ENCODE measurements at places on chromosomes 11 and 22.

DNA sequence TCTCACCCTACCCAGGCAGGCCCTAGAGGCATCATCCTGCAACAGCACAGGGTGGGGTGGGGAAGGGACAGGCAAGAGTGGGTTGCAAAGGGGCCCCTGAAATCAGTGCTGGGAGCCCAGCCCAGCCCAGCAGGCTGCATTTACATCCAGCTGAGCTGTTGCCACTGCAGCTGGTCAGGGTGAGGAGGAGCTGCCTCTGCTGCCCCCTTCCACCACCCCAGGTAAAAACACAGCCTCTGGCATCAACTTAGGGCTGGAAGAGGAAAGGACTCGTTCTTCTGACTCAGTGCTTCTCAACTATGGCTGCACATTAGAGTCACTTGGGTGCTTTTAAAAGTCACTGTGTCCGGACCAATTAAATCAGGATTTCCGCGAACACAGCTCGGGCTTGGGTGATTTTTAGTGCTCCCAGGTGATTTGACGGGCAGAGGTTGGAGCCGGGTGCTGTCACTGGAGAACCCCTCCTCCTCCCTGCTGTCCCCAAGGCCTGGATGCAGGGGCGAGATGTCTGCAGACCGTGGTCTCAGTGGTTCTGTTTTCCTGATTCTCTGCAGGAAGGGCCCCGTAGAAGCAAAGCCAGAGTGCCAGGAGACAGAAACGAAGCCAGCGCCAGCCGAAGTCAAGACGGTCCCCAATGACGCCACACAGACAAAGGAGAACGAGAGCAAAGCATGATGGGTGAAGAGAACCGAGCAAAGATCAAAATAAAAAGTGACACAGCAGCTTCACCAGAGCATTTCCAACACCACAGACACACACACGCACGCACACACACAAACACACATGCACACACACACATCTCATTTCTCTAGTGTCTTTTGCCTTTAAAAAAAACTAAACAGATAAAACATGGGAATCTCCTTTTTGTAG lies 39.4 kb upstream of the TTC12 start:
- no peak for DNase-seq

DNA sequence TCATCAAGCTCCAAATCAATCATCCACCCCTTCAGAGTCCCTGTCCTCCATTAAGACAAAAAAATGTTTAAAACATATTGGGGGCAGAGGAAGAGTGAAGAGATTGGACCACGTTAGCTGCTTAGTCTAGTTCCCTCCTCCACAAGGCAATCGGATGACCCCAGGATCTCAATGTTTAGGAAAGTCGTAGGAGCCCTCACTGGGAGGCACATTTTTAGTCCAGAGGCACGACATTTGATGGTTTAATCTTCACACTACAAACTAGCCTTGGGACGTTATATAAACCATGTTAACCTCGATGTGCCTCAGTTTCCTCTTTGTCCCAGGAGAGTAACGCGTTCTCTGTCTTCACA lies 588 bp upstream of the FAT3 start:
- no peak for DNase-seq

DNA sequence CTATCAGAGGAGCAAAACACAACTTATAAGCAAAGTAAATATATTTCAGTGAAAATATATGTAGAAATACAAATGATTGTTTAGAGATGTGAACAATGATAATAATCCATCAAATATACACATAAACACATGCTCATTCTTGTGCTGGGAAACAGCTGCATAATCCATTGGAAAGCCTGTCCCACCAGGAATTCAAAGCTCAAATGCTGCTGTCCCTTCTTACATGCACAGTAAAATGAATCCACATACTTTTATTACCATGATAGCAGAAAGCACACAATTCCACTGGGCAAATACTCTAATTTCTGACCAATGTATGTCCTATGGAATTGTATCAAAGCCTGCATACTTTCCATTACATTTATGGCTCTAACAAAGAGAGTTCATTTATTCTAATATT lies 44.5 kb downstream of the SOX6 start:
- no peak for DNase-seq

GRCh38 chr11:120336641-120337354 lies 585 bp downstream of the ARHGEF12 start:
- DNase-seq, result peak; percentile 62

DNA sequence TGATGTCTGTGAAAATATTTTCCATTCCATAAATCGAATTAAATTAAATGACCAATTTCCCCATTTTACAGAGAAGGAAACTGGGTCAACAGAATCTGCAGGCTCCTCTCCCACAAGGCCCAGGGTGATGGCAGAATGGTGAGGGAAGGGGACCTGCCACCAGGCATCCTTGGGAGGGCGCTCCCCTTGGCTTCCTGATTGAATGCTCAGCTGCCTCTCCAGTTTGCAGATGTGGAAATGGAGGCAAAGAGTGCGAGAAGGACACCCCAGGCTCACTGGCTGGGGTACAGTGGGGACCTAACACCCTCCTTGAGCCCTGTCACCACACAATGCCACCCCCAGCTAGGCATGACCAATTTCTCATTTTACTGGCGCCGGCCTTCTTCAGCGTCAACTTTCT lies 28.5 kb upstream of the CSNK1E start:
- DNase-seq, result no peak

- DNase-seq, result no peak
Observed at GRCh38 chr11:35324981-35325380, 94.4 kb downstream of the SLC1A2 start.

- no peak for DNase-seq
Observed at GRCh38 chr11:47394322-47395222, 13.8 kb upstream of the SLC39A13 start.

GRCh38 chr11:105641433-105641832 lies 31.6 kb downstream of the GRIA4 start:
- no peak for DNase-seq

DNA sequence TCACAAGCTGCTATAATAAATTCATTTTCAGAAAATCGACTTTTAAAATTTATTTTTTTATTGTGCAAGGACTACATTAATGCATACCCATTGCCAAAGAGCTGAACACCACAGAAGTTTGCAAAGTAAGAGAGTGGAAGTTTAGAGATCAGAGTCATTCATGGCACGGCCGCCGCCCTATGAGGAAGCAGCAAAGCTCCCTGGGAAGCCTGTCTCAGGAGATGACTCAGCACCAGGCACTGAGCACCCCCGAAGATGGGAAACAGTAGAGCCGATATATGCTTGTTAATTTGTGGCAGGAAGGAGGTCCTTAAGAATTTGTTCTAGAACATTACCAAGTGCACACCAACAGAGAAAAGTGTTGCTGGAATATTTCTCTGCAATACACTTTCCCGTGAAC lies 693.7 kb downstream of the OPCML start:
- no peak for DNase-seq

GRCh38 chr11:15159085-15159484 lies 44.4 kb downstream of the INSC start:
- DNase-seq, result no peak

GRCh38 chr11:86101493-86101892 lies 32.6 kb upstream of the PICALM start:
- no peak for DNase-seq

- no peak for DNase-seq
Observed at GRCh38 chr22:33426451-33426850, 368.3 kb upstream of the SYN3 start.

GRCh38 chr11:128852327-128853023 lies 14.6 kb downstream of the KCNJ1 start:
- DNase-seq, result no peak

All from hematopoietic multipotent progenitor cell treated with erythropoietin and hydrocortisone succinate and interleukin-3 and kit ligand, for 15 days (in vitro differentiated cells).